Sciatic nerve (tissue), 2 donors: ENCODE measurements at places on chromosomes 2 and 18. TPM values are rescaled to one million over a fixed set of nuclear protein-coding genes. Genes with fewer than 3 reads are reported as not detected.

GRCh38 chr2:17166506-17166905 lies 351.7 kb downstream of the RAD51AP2 start:
- DNase-seq, result no peak

CD8B gene
- 1.1 TPM for total RNA-seq

DNA sequence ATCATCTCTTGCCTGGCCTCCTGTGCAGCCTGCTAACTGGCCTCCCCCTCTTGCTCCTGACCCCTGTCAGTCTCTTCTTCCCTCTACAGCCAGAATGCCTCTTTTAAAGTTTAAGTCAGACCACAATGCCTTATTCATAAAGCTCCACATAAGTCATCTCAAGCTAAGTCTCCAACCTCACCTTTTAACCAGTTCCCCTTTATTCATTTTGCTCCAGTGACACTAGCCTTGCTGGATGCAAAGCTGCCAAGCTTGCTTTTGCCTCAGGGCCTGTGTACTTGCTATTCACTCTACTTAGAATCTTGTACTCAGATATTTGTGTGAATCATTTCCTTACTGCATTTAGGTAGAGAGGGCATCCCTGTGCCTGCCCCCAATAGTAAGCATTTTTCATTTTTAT lies 180.9 kb downstream of the PDE1A start:
- DNase-seq, result no peak

- DNase-seq, result no peak
Observed at GRCh38 chr2:33437815-33438214, 38.6 kb upstream of the RASGRP3 start.

GRCh38 chr18:49849331-49850217 lies 36.2 kb upstream of the ACAA2 start:
- DNase-seq, result no peak

- DNase-seq, result peak; percentile 49
Observed at GRCh38 chr2:240932001-240932723, 26.0 kb downstream of the CROCC2 start.

DNA sequence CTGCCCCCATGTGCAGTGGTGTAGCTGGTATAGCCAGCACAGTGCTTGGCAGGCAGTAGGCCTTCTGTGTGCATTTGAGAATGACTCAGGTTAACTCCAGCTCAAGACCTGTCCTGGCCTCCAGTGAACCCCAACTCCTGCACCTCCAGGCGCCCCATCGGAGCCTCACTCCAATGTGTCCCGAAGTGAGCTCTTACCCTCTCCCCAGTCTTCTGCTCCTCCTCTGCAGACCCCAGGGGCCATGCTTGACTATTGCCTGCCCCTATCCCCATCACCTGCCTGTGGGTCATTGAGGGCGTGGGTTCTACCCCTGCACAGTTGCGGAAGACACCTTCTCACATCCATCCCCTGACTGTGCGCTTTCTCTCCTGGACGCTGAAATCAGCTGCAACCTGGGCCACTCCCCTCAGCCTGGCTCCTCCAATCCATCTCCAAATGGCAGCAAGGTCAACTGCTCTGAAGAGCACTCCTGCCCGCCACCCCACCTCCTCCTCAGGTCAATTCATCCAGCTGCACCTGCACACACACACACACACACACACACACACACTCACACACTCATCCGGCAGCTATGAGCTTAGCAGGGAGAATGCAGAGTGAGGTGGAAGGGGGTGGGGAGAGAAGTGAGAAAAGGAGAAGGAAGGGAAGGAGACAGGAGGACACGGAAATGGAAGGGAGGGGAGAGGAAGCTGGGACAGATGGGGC lies 130.3 kb upstream of the GLI2 start:
- no peak for DNase-seq

- no peak for DNase-seq
Observed at GRCh38 chr2:232659359-232659758, 26.0 kb downstream of the EFHD1 start.

COL3A1 gene
- 191 TPM for total RNA-seq

SYT4 gene
- total RNA-seq, result not detected

AAK1 gene
- 82.4 TPM for total RNA-seq

DNA sequence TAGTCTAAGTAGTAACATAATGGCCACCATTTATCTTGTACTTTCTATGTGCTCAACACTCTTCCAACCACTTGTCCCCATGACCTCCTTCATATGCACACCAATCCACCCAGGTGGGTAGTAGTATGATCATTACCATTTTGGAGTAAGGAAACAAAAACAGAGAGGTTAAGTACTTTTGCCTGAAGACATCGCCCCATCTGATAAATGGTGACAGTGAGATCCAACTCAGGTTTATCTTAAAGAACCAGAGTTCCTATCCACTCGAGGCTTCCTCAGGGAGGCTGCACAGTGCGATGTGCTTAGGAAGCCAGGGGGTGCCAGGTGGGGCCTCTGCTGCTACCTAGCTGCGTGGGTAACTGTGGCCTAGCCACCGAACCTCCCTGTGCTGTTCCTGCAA lies 14.1 kb downstream of the NFE2L2 start:
- no peak for DNase-seq

DNA sequence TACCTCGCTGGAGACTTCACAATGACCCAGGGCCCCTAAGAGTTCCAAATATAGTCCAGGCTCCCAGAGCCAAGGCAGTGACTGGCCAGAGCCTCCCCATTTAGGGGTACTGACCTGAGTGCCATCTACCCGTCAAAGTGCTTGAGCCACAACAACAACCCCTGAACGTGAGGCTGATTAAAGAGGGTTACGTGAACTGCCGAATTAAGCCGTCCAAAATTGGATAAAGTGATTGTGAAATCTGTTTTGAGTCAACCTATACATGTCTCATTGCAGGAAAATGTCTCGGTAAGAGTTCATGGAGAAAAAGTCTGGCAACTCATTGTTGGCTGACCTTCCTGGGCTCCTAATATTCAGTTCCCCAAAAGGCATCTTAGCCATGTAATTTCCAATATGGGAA lies 116.3 kb downstream of the TTC32 start:
- DNase-seq, result no peak
